NCI-H187 (cell line): ENCODE measurements at places on chromosomes 11 and 22.

- no peak for DNase-seq
These were observed 27.5 kb upstream of the MTNR1B start for GRCh38 chr11:92941676-92942571.

- no peak for DNase-seq
These were observed 59.5 kb downstream of the TNRC6B start for GRCh38 chr22:40237241-40237640.

GRCh38 chr11:119372260-119373058 lies 9.0 kb downstream of the USP2 start:
- DNase-seq = no peak

GRCh38 chr11:114215428-114215827 lies 80.8 kb upstream of the NNMT start:
- DNase-seq = no peak

DNA sequence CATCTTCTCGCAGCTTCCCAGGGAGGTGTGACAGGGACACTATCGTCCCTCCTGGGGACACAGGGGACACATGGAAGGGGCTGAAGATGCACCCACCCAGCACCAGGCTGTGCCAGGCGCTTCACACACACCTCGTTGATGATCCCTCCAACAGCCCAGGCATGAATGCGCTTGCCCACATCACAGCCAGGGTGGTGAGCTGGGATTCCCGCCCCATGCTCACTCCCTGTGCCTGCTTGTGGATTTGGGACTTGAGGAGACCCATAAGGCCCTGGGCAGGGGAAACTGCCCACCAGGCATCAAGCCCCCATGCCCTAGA lies 57.8 kb downstream of the OTOG start:
- DNase-seq = no peak

DNA sequence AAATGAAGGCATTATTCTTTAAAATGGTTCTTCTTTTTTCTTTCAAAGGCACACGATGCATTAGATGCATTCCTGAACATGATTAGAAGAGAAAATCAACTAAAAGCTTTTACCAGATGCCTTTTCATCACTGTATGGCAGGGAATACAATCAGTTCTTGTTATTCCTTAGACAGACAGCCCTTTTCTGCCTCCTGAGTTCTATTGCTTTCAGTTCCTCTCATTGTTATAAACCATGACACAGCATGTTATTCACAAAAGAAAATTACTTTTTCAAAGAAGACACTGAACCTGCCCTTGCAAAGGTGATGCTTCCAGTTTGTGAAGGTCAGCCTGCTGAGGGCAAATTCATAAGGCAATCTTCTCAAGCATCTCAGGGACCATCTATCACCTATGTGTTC lies 70.1 kb downstream of the FAM181B start:
- no peak for DNase-seq

DNA sequence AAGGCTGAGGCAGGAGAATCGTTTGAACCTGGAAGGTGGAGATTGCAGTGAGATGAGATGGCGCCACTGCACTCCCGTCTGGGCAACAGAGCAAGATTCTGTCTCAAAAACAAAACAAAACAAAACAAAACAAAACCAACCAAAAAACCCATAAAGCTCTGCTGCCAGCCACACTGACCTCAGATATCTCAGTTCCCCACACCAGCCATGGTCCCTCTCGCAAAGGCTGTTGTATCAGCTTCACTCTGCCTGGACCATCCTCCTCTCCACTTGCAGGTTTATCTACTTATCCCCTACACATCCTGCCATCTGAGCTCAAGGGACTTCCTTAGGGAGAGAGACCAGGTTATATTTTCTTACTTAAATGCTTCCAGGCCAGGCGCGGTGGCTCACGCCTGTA lies 11.1 kb downstream of the BACE1-AS start:
- no peak for DNase-seq

- no peak for DNase-seq
These were observed 623.7 kb upstream of the CCDC90B start for GRCh38 chr11:83909579-83910534.

- peak; percentile 28 for DNase-seq
These were observed 131.2 kb downstream of the BUD13 start for GRCh38 chr11:116641561-116642045.

DNA sequence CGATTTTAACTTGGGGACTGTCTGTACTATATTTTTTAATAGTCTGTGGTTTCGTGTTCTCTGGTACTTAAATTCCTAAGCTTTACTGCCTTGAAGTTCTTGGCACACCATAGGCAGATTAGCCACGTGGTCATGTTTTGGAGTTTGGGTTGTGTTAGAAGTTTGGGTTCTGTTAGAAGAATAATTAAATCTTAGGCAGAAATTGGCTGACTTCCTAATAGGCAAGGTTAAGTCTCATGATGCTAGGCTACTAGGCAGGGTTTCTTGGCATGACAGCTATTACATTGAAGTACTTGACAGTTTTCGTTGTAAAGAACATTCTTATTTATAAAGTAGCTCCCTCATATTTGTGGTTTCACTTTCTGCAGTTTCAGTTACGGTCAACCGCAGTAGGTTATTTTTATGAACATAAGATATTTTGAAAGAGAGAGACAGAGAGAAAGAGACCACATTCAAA lies 30.0 kb upstream of the MMP7 start:
- no peak for DNase-seq
